Activated CD4-positive, alpha-beta T cell treated with anti-CD3 and anti-CD28 coated beads for 36 hours (primary cell): ENCODE measurements at places on chromosomes 13 and 19. TPM values are rescaled to one million over a fixed set of nuclear protein-coding genes. Genes with fewer than 3 reads are reported as not detected.

GRCh38 chr13:102657630-102658029 lies 37.2 kb downstream of the METTL21C start:
- no peaks in the 10 kb centered on the region for H3K4me1 ChIP-seq
- no peaks in the 10 kb centered on the region for H3K27me3 ChIP-seq
- H3K4me3 ChIP-seq = no peak overlapping the region
- no peak for DNase-seq
- H3K27ac ChIP-seq = no peak overlapping the region

DNA sequence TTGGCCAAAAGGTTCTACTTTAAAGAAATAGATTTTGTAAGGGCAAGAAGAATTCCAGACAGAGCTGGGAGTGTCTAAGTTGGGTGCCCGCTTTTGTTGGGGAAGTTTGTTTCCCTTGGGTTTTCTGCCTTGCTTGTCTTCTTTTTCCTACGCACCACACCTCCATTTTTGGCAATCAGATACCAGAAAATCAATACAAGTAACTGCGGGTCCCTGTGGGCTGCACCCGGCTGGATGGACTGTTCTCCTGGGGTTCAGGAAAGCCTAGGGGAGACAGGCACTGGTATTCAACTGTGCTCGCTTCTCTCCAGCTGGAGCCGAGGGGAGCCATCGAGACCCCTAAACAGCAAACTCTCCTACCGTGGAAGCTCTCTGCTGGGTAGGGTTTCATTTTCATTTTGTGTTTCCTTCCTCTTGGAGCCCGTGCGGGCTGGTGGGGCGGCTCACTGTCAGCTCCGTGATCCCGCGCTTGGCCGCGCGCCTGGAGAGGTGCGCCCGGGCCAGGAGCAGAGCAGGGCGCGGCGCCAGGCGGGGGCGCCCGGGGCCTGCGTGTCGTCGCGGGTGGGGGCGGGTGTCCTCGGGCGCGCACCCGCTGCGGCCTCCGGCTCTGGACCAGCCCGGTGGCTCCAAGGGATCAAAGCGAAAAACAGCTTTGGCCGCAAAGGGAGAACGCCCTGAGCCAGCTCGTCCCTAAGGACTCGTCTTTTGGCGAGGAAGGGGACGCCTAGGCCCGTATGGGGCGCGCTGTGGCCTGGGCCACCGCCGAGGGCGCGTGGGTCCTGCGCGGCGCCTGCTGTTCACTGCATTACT lies 347.2 kb downstream of the ZNF536 start:
- no peaks in the 10 kb centered on the region for H3K36me3 ChIP-seq
- H3K27ac ChIP-seq = no peak overlapping the region

DNA sequence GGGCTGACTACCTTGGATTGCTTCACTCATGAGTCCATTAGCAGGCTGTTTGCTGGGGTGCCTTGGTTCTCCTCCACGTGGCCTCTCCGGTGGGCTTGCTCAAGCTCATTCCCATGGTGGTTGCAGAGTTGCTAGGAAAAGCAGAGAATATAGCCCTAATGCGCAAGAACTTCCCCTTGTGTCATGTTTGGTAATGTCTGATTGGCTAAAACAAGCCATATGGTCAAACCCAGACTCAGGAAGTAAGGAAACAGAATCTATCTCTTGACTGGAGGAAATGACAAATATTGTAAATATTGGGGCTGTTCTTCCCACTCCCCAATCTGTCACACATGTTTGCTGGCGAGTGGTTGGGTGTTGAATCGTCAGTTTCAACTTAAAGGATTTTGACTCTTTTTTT lies 12.1 kb downstream of the NFILZ start:
- H3K4me1 ChIP-seq = peaks cover 3% of the 10 kb centered on the region
- H3K27me3 ChIP-seq = peaks cover 9% of the 10 kb centered on the region
- no peak overlapping the region for H3K4me3 ChIP-seq
- no peaks in the 10 kb centered on the region for H3K36me3 ChIP-seq
- no peak for DNase-seq

DNA sequence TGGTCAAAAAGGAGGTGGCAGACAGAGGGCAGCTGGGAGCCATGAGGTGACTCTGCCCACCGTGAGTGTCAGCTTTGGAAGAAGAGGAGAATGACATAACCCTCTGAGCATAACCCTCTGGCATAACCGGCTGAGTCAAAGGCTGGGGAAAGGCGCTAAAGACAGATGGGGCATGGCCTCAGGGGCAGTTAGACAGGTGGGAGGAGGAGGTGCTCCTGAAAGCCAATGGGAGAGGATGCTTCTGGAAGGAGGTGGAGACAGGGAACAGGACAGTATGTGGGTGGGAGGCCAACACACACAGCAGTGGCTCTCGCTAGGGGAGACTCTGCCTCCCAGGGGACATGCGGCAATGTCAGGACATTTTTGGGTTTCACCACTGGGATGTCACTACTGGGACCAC lies 17.1 kb downstream of the ELAVL1 start:
- DNase-seq = no peak
- no peak overlapping the region for H3K4me3 ChIP-seq
- peaks cover 31% of the 10 kb centered on the region for H3K36me3 ChIP-seq
- H3K4me1 ChIP-seq = no peaks in the 10 kb centered on the region

Gene ZNF296
- total RNA-seq = 3.1 TPM

Gene SPC24
- total RNA-seq = 72.2 TPM

Gene CGB3
- not detected for total RNA-seq

Gene SMARCA4
- total RNA-seq = 116 TPM

Gene MIA
- not detected for total RNA-seq
